ENCODE measurements at places on chromosomes 1 and 21. TPM values are rescaled to one million over a fixed set of nuclear protein-coding genes. Genes with fewer than 3 reads are reported as not detected.

DNA sequence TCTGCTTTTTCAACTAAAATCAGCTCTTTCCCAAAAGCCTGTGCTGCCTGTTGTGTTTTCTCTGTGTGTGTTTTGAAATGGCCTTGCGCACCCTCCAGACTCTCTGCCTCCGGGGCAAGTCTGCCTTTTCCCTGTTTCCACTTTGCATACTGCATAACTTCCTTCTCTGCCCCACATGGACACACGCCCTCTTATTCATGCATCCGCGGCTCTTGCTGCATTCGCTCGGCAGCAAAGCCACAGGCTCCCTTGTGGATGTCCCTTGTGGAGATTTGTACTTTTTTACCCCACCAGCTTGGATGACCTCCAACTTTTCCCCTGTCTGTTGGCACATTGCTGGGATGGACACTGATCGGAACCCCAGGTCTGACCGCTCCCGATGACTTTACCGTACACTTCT, 147.6 kb downstream of the ADSS2 start:
- no peak for DNase-seq

DNA sequence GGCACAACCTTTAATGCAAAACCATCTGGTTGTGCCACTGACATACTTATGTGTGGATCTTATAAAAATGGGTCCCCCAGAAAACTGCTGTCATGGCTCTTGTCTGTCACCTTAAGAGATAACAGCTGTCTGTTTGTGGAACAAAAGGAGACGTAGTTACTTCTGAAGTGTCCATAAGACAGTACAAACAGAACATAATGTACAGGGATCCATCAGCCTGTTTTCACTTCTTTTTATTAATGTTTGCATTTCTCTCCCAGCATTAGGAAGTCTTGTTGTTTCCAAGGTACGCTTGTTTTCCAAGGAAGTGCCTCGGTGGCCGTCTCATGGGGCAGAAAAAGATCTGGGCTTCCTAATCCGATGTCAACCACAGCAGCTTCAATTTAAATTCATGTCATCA, 11.2 kb upstream of the ST6GALNAC5 start:
- no peak for DNase-seq

- DNase-seq: no peak
Observed at GRCh38 chr1:244165701-244166100, 114.6 kb downstream of the ZBTB18 start.

- no peak for DNase-seq
Observed at GRCh38 chr1:211910913-211911485, 80.4 kb upstream of the LPGAT1 start.

DNA sequence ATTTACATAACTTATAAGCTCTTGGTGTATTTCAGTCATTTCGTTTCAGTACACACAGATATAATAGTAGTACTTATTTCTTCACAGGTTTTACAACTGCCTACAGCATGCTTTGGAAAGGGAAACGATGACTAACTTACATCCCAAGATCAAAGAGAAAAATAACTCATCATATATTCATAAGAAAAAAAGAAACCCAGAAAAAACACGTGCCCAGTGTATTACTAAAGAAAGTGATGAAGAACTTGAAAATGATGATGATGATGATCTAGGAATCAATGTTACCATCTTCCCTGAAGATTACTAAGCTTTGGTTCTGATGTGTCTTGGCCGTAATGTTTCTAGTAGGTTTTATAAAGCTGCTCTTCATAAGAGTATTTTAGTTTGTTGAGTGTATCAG, 30.9 kb downstream of the TYW3 start:
- DNase-seq: no peak

GRCh38 chr1:26483980-26484379, 11.7 kb downstream of the HMGN2 start:
- no peak for DNase-seq

GRCh38 chr1:51855624-51856023, 22.9 kb downstream of the NRDC start:
- no peak for DNase-seq

RWDD3 gene
- total RNA-seq: 11.6 TPM

DNA sequence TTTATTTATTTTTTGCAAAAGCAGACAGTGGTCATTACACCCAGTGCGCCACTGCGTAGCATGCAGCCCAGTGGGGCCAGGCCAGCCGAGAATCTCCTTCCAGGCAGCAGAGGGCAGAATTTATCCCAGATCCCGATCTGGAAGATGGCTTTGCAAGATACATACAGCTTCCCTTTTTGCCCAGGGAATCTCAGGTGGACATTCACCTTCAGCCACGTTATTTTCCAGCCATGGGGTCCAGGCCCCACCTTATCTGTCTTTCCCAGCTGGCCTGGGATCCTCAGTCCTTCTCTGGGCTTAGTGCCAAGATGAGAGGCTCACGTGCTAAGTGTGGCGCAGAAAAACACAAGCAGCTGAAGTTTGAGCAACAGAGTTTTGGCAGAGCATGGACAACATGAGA, 123.6 kb downstream of the AJAP1 start:
- DNase-seq: no peak

GRCh38 chr1:178361847-178362246, 134.9 kb downstream of the CLEC20A start:
- DNase-seq: no peak

LHX8 gene
- not detected for total RNA-seq

LY9 gene
- total RNA-seq: 0.64 TPM

MRPL24 gene
- 89.6 TPM for total RNA-seq

- no peak for DNase-seq
Observed at GRCh38 chr1:90295534-90295933, 300.6 kb downstream of the ZNF326 start.

DNA sequence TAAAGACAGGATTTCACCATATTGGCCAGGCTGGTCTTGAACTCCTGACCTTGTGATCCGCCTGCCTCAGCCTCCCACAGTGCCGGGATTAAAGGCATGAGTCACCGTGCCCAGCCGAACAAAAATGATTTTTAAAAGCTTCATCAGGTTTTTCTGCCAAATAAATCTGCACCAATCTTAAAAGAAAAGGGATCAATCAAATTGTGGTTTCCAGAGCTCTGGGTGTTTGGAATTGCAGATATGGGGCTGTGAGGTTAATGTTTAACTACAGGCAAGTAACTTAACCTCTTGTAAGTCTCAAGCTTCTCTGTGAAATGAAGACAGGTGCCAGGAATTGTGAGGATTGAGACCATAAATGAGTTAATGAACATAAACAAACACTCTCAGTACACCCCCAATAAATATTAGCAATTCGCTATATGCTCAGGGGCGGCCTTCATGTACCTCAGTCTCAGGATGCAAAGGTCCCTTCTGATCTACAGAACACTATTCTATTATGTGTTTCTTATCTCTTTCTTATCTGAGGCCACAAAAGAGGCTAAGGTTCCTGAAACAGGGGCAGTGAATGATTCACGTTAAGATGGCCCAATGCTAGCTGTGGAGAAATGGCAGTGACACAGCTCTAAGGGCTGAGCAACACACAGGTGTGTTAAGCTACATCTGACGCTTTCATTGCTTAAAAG, 7.1 kb upstream of the GNPAT start:
- DNase-seq: no peak

GRCh38 chr21:31866077-31866511, 6.7 kb upstream of the HUNK start:
- DNase-seq: peak; percentile 92

CR2 gene
- not detected for total RNA-seq

DNA sequence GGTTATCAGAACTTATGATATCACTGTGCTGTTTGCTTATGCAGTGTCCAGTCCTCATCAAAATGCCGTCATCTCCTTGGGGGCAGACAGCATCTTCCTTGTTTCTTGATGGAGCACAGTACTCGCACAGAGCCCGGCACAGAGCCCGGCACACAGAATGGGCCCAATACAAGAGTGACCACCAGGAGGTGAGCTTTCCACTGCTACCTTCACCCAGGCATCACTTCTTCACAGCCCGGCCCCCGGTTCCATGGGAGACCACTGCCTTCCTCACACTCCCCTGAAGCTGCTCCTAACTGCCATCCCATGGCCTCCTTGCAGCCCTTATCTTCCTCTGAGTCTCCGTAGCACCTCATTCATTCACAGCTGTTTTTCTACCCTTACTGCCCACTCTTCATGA, 94.0 kb downstream of the TNR start:
- no peak for DNase-seq

DNA sequence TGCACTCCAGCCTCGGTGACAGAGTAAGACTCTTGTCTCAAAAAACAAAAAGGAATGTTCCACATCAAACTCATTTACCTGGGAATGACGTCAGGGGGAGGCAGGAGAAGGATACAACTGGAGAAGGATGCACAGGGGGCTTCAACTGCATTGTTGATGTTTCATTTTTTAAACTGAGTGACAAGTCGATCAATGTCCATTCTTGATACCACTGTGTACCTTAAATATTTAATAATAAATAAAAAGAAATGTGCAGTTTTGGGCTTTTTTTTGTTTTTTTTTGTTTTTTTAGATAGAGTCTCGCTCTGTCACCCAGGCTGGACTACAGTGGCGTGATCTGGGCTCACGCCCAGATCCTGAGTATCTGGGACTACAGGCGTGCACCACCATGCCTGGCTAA, 35.8 kb downstream of the PLEKHO1 start:
- DNase-seq: no peak

DNA sequence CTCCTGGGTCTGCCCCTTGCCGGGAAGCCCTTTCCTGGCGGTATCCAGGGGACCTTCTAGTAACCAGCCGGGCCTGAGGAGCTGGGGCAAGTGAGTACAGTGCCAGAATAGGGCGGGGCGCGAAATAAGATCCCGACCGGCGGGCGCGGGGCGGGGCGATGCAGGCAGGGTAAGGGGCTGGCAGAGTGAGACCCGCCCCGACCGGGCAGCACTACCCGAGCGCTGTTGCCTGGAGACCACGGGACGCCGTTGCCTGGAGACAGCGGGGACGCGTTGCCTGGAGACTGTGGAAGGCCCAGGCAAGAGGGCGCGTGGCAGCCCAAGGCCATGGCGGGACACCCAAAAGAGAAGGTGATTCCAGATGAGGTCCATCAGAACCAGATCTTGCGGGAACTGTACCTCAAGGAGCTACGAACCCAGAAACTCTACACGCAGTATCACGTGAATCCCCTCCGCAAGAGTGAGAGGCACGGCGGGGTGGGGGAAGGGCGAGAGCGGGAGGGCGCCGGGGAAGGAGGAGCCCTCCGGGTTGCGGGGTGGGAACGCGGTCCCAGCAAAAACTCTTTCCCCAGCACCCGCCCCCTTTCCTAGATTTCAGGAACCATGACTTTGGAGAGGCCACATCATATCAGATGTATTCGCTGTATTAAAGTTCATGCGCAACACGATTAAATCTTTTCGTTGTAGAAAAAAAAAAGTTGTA, 24.3 kb downstream of the EBNA1BP2 start:
- peak; percentile 90 for DNase-seq

CRNN gene
- total RNA-seq: not detected

BOLA1 gene
- total RNA-seq: 16.1 TPM

- DNase-seq: no peak
Observed at GRCh38 chr1:156489166-156489934, 11.2 kb downstream of the MEF2D start.

DNA sequence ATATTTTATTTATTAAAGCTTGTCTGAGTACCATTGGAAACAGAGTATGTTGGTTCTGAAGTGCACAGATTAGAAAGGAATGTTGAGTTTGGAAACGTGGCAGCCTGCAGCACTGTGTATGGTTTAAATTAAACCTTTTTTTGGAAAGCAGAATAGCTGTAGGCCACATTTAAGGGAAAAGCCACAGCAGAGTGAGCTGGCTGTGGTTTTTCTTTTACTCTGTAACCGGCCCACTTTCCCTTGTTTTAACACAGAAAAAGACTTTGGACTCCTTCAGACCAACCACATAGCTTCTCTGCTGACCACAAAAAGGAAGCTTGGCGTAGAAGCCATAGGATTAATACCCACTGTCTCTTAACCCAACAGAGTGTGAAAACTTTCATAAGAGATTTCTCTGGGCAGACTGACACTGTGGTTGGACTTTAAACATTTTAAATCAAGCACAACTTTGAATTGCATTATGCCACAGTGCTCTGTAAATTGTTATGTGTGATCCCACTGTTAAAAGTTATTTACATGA, 75.2 kb downstream of the NFIA start:
- no peak for DNase-seq

DNA sequence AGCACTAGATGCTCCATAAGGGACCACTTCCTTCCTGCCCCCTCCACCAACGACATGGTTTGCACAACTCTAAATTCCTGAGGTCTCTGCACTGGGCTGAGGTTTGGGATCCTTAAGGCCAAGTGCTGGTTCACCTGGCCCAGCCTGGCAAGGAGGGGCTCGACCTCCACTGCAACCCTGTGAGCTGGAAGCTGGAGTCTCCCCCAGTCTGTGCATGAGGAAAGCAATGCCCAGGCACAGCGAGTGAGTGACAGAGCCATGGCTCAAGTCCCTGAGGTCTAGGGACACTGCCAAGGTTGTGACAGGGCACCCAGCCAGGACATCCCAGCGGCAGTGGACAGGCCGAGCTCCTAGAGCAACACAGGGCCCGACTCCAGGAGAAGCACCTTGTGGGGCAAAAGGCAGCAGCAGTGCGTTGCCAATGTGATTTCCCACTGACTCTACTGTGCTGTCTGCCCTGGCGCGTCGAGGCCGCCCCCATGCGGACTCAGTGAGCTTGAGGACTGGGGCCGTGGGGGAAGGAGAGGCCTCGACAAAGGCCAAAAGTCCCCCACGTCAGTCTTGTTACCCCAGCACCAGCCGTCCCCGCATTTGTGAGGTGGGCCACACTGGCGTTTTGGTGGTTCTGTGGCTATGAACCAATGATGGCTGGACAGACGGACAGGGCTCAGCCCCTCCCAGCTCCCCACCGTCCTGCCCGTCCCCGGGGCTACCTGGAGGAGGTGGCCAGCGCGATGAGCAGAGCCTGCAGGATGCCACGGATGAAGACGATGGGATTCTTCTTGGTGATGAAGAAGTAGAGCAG, 30.0 kb downstream of the PODN start:
- no peak for DNase-seq

METTL18 gene
- 4.0 TPM for total RNA-seq

PLA2G2A gene
- 453 TPM for total RNA-seq

GRCh38 chr21:37422382-37422781, 55.8 kb downstream of the DYRK1A start:
- no peak for DNase-seq

KCNE1 gene
- 7.3 TPM for total RNA-seq

- no peak for DNase-seq
Observed at GRCh38 chr1:155761736-155762405, 73.0 kb downstream of the DAP3 start.

KCNK1 gene
- total RNA-seq: 2.2 TPM

PRAMEF13 gene
- total RNA-seq: not detected

GRCh38 chr1:235415008-235415904, 48.0 kb downstream of the TBCE start:
- no peak for DNase-seq

- DNase-seq: no peak
Observed at GRCh38 chr1:81560629-81561028, 240.1 kb upstream of the ADGRL2 start.

- no peak for DNase-seq
Observed at GRCh38 chr1:171716616-171717015, 25.2 kb downstream of the VAMP4 start.

DNA sequence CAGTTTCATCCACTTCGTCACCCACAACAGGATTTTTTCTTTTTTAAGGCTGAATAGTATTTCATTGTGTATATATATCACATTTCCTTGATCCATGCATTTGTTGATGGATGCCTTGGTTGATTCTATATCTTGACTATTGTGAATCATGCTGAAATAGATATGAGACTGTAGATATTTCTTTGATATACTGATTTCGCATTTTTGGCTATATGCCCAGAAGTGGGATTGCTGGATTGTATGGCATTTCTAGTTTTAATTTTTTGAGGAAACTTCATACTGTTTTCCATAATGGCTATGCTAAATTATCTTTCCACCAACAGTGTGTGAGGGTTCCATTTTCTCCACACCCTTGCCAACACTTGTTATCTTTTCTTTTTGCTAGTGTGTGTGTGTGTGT, 5.0 kb downstream of the GUCA2B start:
- no peak for DNase-seq

Measured in mesenteric fat pad (tissue), 1 donor.